ENCODE measurements at places on chromosomes 5 and 9.

GRCh38 chr5:87122151-87122977 is 145.3 kb upstream of the RASA1 start:
- DNase-seq = no peak

GRCh38 chr9:80789831-80790230 is 899.5 kb downstream of the TLE1 start:
- no peak for DNase-seq

- DNase-seq = no peak
These were observed 703.0 kb upstream of the NUDT12 start for GRCh38 chr5:104265531-104266140.

- no peak for DNase-seq
These were observed 118.5 kb upstream of the GNA14 start for GRCh38 chr9:77766587-77766986.

GRCh38 chr9:15150939-15151338 is 156.1 kb downstream of the TTC39B start:
- no peak for DNase-seq

DNA sequence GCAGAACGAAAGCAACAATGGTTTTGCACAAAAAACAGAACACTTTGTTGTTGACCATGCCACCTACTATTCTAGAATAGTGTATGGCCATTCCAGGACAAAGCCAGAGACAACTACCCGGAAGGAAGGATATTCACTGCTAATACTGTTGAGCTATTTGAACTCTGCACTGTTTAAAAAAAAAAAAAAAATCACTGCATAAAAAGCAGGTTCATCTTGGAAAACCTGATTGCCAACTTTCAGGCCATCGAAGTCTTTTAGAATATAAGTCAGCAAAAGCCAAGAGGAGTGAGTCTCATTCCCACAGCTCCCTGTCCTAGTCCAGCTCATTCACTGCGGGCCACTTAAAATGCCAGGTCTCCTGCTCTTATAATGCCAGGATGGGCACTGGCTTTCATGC is 4.0 kb downstream of the ENC1 start:
- no peak for DNase-seq

- no peak for DNase-seq
These were observed 864 bp upstream of the GRIN3A start for GRCh38 chr9:101739311-101739710.

DNA sequence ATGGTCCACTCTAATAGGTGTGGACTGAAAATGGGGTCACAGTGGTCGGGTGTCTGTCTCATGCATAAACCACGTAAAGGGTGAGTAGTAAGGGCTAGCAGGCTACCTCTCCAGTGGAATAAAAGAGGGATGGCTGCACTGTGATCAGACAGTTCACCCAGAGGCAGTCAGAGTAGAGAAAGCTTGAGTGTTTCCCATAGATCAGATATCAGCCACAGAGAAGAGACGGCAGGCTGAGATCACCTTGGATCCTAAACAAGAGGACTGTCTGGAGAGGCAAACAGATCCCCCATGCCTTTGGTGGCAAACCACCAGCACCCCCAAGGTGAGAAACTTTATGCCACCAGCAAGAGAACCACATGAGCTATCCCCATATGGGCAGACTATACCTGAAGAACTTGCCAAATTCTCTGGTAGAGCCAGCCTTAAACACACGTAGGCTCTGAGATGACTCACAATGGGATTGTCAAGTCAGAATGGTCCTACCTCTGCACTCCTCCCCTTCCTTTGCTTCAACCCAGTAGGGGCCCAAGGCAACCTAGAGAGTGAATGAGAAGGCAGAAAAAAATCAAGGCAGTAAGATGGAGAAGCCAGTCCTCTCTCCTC is 205.2 kb upstream of the MAP3K1 start:
- DNase-seq = no peak

GRCh38 chr9:72424131-72424530 is 59.1 kb upstream of the ZFAND5 start:
- no peak for DNase-seq

- no peak for DNase-seq
These were observed 81.0 kb downstream of the ADAMTS2 start for GRCh38 chr5:179264053-179264782.

- DNase-seq = peak; percentile 62
These were observed 12.9 kb downstream of the RGS14 start for GRCh38 chr5:177370488-177371119.

GRCh38 chr5:140828362-140828737 is 590 bp downstream of the PCDHA6 start:
- DNase-seq = no peak

DNA sequence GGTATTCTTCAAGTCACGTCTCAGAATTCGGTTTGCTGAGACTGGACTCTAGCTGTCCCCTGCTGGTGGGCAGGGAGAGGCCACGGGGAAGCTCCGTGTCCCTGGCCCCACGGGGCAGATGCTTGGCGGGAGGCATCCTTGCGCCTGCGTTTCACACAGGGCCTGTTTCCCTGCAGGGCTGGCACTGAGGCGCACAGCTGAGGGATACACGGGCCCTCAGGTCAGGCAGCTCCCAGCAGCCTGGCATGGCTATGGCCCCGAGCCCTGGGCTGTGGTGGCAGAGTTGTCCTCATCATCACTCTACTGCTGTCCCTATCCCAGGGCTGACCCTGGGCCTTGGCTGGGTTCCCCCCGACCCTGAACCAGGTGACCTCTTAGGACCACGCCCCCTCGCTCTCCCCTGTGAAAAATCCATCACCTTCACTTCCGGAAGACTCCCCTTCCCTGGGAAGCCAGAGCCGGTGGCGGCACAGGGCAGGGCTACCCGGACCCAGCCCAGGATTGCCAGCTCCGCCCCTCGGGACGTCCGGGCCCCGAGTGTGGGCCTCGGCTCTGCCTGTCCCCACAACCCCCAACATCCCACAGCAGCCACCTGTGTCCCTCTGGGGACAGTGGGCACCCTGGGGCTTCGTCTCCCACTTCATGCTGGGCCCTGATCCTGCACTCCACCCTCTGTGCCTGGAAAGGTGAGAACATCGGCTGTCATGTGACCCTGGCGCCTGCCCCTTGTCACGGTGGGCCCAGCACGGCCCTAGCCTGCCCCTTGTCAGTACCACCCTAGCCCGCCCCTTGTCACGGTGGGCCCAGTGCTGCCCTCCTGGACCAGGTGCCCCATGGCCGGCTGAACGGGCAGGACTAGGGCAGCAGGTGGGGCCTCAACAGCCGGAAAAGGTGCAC is 5.0 kb downstream of the DPP7 start:
- DNase-seq = no peak

DNA sequence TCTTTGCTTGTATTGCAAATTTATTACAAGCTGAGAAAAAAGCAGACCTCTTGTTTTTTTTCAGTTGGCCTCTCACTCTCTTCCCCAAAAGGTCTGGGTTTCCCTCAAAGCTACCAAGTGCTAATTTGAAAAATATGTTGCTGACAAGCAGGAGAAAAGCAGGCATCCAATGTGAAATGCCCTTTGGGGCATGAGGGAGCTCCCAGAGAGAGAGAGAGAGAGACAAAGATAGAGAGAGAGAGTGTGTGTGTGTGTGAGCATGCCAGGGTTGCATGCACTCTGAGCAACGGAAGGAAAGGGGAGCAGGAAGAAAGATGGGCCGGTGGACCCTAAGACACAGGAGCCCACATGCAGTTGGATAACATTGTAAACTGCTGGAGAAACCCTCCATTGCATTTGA is 358.4 kb downstream of the TMEM38B start:
- DNase-seq = no peak

DNA sequence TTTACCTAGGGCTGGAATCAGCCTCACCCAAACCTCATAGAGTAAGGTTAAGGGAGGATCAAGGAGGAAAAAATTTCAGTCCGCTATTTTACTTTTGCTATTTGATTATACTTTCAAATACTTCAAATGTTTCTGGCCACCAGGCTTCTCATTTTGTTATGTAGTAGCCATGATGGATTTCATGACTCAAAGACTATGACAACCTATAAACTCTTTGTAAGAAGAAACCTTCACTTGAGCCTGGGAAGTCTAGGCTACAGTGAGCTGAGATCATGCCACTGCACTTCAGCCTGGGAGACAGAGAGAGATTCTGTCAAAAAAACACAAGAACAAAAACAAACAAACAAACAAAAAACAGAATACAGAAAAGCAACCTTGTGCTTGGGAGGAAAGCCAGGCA is 293.6 kb upstream of the TNC start:
- DNase-seq = no peak

- no peak for DNase-seq
These were observed 84.3 kb upstream of the TAF11L2 start for GRCh38 chr5:17413691-17414090.

- no peak for DNase-seq
These were observed 724.0 kb downstream of the IRX1 start for GRCh38 chr5:4319478-4320128.

GRCh38 chr5:59126708-59127573 is 544.1 kb downstream of the RAB3C start:
- no peak for DNase-seq

DNA sequence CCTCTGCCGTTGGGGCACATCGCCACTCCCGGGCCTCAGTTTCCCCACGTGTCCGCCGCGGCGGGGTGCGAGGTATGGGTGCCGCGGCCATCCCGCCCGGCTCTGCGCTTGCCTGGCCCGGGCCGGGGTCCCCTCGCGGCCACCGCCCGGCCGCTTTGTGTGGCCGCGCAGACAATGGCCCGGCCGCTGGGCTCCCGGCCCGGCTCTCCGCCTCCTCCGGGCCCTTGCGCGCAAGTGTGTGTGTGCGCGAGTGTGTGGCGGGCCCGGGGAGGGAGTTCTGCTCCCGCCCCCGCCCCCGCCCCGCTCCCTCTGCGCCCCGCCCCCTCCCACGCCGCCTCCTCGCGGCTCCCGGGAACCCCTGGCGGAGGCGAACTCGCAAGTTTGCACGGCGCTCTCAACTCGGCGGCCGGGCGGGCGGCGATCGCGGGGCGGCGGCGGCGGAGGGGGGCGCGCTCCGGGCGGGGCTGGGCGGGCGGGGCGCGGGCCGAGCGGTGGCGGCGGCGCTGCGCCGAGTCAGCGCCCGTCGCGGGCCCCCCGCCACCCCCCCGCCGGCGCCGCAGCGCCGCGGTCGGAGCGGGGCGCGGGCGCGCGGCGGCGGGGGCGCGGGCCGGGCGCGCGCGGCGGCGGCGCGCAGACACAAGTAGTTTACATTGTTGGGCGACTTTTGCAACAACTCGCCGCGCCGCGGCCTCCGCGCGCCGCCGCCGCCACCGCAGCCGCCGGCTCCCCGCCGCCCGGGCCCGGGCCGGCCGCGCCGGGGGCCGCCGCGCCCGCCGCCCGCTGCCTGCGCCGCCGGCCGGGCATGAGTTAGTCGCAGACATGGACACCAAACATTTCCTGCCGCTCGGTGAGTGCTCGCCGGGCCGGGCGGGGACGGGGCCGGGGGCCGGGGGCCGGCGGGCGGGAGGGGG is at the start of gene RXRA:
Gene RXRA, plus strand, starts transcription at position 643 of the 911 bp plus-strand sequence. Its CDS starts 177 bp downstream, at position 820.
- peak; percentile 65 for DNase-seq

DNA sequence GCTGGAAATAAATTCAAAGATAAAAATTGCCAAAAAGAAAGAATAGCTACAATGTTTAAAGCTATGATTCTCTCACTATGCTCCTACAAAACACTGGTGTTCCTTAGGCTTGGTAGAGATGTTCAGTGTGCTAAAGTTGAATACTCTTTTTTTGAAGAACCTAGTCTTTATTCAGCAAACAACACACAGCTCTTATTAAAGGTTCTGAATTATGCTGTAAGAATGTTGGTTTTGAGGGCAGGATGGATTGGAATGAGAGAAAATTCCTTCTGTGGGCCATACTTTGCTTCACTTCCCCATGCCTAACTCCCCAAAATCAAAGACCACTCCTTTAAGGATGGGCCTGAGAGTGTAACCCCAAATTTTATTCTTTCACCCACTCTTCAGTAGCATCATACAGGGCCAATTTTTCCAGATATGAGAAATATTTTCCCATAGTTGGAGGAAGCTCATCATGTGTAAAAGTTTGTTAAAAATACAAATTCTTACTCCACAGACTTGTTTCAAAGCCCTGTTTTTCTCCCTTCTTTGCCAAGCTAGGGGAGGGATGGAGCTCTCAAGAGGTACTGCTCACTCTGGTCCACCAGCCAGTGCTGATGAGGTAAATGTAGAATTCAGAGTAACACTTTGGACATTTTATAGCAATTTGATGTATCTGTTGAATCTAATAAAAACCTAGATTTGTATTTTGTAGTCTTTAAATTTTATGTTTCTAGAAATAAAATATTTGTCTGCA is 99.3 kb downstream of the GDNF start:
- no peak for DNase-seq

DNA sequence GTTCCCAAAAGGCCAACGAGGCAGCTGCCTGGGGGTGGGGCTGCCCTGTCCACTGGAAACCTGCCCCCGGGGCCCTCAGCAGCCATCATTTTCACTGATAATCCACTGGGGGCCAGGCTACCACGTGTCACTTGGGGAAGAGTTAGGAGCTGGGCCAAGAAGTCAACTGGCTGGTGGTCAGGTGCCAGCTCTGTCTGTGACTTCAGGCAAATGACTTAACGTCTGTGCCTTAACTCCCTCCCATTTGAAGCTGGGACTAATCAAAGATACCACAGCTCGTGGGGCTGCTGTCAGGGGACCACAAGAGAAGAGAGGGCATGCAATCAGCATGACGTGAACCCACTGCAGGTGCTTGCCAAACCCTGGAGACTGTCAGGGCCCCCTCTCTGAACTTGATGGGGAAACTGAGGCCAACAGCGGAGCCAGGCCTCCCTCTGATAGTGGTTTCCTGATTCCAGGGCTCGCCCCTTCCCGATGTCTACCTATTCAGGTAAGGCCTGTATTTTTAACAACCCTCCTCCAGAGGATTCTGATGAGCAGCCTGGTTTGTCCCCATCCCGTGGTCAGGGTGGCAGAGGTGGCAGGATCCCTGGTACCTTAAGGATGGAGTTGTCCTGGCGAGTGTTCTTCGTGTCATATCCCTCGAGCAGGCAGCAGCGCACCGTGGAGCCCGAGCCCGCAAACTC is 12.3 kb upstream of the DPM2 start:
- DNase-seq = no peak

GRCh38 chr9:136705564-136705963 is 6.8 kb upstream of the DIPK1B start:
- DNase-seq = no peak

- DNase-seq = no peak
These were observed 29.1 kb downstream of the ARSK start for GRCh38 chr5:95583992-95584391.

DNA sequence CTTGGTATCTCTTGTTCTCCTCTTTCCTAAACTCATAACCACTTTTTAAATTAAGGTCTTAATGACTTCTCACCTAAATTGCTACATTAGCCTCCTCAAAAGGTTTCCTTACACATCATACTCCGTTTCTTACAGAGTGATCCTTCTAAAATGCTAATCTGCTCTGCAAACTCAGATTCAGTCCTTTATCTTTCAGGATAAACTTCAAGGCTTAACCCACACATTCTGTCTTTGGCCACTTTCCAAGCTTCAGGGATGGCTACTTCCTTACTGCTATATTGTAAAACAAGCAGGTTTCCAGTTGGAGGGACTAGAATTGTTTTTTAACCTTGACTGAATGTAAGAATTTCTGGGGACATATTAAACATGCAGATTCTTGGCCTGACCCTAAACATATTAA is 105.5 kb upstream of the CHD1 start:
- no peak for DNase-seq

Data from stimulated activated CD4-positive, alpha-beta T cell treated with anti-CD3 and anti-CD28 coated beads, Interleukin-12 subunit alpha, Interleukin-12 subunit beta, amount 100 ng/mL, for 4 hours (primary cell).